Stimulated activated CD8-positive, alpha-beta memory T cell treated with anti-CD3 and anti-CD28 coated beads, Interleukin-4, amount 100 ng/mL, for 4 hours (primary cell): ENCODE measurements at places on chromosomes 7 and 10.

DNA sequence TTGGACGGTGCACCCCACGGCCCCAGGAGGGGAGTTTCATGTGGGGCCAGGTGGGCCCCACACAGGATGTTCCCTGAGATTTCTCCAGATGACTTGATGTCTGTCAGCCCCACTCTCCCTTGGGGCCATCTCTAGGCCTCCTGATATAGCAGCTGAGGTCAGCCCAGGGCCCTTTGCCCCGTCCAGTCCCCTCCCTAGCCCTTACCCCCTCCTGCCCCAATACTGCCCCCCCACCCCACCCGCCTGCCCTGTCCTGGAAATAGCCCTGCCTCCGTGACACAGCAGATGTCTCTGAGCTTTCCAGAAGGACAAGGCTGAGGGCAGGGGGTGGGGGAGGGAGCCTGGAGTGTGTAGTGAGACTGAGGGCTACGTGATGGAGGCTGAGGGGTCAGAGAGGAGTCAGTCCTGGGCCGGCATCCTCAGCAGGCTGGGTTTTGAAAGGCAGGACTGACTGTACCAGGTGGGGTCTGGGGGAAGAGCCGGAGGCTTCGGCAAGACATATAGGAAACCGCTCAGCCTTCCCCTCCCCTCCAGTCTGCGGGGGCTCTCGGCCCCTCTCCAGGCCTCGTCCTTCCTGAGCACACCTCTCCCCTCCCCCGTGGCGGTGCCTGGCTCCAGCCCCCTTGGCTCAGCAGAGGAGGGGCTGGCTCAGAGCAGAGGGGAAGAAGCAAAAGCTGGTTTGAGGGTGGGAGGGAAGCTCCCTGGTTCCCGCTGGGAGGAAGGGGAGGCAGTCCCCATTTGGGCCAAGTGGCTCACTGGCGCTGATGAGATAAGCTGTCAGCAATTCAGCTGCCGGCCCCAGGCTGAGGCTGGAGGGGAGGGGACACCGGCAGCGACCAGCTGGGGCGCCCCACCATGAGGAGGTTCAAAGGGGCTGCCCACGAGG is 2.0 kb downstream of the FLNC start:
- DNase-seq: no peak

GRCh38 chr7:5704534-5704922 is 76.9 kb downstream of the RNF216 start:
- DNase-seq: peak; percentile 55

DNA sequence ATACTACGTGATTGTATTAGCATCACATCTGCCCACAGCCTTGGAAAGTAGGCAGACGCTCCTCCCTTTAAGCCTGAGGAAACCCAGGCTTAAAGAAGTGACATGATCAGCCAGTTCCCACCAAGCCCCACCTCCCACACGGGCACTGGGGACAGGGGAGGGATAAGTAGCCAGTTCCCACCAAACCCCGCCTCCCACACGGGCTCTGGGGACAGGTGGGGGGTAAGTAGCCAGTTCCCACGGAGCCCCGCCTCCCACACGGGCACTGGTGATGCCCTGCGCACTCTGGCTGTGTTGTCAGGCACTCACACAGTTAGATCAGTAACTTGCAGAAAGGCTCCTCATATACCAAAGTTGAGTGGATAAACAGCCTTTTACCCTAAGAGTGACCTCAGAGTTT is 606.8 kb downstream of the PTPRN2 start:
- no peak for DNase-seq

- no peak for DNase-seq
These were observed 49.9 kb downstream of the SIRT1 start for GRCh38 chr10:67934336-67934735.

GRCh38 chr7:112985377-112985987 is 101.1 kb downstream of the GPR85 start:
- no peak for DNase-seq

DNA sequence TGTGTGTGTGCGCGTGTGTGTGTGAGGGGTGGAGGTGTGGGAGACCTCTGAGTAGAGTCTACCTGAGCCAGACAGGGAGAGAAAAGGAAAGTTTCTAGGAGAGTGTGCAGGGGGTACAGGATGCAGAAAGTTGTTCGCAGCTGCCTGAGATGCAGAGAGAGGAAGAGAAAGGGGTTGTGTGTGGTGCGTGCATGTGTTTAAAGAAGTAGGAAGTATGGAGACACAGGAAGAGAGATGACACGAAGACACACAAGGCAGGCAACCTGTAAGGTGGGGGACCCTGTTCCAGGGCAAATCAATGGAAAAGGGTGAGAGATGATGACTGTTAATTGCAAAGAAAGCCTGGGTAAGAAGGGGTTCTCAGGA is 52.2 kb downstream of the C10orf105 start:
- DNase-seq: no peak

DNA sequence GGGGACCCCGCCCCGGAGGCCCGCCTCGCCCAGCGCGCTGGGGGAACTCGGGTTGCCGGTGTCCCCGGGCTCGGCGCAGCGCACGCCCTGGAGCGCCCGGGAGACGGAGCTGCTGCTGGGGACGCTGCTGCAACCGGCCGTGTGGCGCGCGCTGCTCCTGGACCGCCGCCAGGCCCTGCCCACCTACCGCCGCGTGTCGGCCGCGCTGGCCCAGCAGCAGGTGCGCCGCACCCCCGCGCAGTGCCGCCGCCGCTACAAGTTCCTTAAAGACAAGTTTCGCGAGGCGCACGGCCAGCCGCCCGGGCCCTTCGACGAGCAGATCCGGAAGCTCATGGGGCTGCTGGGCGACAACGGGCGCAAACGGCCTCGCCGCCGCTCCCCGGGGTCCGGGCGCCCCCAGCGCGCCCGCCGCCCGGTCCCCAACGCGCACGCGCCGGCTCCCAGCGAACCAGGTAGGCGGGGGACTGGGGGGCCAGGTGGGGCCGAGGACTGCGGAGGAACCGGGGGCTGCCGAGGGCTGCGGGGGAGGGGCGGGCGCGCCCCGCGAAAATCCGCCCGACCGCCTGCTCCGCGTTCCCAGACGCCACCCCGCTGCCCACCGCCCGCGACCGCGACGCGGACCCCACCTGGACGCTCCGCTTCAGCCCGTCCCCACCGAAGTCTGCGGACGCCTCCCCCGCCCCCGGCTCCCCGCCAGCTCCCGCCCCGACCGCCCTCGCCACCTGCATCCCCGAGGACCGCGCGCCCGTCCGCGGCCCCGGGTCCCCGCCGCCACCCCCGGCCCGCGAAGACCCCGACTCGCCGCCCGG is 574 bp downstream of the UTF1 start:
- no peak for DNase-seq

DNA sequence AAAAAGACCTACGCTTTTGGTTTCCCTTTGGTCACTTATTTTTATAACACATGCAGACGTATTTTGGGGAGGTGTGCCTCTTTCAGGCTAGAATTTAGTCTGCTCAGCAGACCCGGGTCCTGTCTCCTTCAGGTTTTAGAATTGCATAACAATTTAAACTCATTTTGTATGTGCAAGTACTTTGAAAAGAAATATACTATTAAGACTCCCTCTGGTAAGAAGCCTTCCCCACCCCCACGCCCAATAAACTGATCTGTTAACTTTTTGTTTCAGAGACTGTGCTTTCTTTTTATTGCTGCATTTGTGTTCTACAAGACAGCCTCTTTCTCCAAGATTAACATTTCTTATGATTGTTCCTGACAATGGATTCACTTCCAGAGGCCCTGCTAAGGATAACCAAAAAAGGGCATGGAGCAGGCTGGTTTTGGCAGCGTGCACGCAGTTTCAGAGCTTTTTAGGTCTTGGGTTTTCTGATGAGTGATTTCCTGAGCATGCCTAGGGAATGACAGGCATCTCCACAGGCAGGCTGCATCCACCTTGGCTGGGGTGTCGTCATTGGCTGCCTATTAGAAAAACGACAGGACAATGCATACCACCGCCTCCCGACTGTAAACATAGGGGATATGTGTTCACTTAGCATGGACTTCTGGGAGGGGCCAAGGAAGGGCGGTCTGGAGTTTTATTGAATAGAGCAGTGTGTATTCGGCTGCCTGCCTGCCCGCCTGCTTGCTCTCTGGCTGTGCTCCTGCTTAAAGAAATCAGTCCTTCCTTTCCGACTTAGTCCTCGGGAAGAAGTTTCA is at the start of gene CALD1:
CALD1 (plus strand) TSS at position 694 of the 800 bp plus-strand sequence. CDS start 88,100 bp downstream, outside the sequence.
- no peak for DNase-seq

- no peak for DNase-seq
These were observed 56.3 kb upstream of the USP6NL start for GRCh38 chr10:11667756-11668155.

DNA sequence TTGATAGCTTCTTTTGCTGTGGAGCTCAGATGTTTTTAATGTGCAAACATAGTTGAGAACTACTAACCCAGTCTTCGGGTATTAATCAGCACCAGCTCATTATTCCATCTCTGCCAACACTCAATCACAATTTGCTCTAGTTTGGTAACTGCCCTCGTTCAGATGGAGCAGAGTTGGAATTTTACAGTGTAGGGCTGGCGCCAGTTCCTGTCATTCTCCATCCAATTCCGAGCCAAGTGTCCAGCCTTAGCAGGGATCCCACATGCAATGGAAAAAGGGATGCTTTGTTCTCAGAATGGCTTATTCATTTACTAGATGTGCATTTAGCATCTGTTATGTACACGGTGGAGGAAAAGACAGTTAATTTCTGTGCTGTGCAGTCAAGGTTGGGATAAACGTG is 504.5 kb upstream of the GALNT17 start:
- no peak for DNase-seq

GRCh38 chr7:152176797-152177196 is 151.3 kb downstream of the GALNT11 start:
- no peak for DNase-seq

GRCh38 chr10:9023206-9023605 is 968.7 kb downstream of the GATA3 start:
- DNase-seq: no peak

DNA sequence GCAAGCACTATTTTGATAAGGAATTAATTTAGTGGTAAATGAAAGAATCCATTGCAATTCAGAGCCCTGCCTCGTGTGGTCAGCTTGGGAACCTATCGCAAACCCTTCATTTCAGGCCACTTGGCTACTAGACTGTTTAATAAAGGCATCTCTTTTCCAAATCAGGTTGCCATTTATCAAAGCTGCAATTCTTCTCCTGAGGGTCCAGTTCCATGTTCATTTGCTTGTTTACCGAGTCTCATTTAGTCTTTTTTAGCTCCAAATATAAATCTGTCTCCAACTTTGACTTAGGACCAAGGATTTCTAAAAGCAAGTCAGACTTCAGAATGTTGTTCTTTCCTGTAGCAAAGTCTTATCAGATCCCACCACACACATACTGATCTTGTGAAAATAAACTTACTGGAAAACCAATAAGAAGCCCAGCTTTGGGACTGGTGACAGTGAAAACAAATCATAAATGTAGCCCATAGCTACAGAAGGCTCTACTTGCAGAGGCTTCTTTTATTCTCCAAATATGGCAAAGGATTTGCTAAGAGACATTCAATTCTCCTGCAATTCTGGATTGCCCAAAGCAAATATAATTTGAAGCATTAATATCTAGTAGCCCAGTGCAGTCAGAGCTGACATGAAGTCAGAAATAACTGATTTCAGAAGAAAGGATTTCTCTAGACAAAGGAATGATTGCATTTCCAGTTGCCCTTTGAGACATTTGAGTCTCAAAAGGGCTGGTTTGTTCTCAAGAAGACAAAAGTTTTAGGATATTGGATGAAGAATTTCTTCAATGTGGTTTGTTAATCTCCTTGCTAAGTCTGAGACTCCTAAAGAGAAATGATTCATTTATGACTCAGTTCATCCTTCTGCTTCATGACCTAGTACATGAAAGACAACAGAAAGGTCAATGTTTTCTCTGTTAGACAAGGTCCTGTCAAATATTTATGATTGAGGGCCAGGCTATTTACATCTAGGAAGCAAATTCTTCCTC is 28.0 kb downstream of the PPP1R3C start:
- no peak for DNase-seq

DNA sequence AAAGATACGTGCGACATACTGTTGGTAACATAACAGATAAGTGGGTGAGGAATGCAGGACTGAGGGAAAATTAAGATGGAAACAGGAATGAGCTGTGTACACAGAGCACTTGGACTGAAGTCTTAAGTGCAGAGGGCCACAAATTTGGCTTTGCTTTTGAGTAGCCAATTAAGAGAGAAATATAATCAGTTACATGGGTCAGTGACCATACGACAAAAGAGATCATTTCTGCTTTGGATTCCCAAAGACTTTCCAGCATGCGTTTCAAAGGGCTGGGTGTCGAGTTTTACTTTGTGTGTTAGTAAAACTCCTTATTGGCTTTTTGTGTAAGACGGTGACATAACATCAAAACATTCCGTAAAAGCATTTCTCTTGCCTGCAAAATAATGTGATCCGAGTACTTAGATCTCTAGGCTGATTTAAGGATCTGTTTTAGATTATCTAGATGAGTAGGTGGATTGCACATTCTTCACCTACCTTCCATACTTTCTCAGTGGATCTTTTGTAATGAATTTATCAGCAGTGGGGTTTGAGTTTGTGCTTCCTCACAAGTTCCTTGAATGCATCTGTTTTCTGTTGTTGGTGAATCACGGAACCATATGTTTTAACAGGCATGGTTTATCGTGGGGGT is 7.5 kb downstream of the RABGEF1 start:
- DNase-seq: no peak

- no peak for DNase-seq
These were observed 398.5 kb upstream of the CNTNAP2 start for GRCh38 chr7:145718129-145718528.

DNA sequence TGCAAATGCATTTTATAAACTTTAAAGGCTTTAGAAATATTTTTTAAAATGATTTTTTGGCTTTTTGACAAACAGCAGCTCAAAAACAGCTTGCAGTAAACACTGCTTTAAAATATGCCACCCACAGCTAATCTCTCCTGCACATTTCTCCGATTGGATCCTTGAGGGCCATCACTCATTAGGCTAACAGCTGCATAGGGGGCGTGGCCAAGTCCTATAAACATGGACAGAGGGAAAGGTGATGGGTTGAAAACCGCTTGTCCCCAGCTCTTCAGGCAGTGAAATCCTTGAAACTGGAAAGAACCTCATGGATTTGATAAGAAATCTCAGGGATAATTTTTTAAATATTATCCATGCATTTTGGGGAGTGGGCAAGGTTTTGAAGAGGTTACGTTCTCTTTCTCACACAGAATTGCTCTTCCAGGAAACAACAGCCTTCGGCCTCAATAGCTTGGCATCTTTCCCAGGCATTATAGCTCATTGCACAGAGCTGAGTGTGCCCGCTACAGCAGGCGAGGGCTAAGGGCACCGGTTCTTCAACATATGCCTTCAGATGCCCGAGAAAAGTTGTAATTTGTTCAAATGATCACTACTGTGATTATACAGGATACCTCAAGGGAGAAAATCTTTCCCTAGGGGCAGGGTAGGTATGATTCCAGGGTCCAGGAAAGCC is 1.7 kb downstream of the PLEKHS1 start:
- DNase-seq: no peak
